ENCODE measurements at places on chromosomes 7 and 10.

- no peak for DNase-seq
Measured at GRCh38 chr10:48982584-48982983, 42.9 kb upstream of the LRRC18 start.

- DNase-seq = no peak
Measured at GRCh38 chr10:59465088-59465487, 102.7 kb upstream of the FAM13C start.

- DNase-seq = no peak
Measured at GRCh38 chr10:30500963-30501504, 67.0 kb downstream of the MAP3K8 start.

DNA sequence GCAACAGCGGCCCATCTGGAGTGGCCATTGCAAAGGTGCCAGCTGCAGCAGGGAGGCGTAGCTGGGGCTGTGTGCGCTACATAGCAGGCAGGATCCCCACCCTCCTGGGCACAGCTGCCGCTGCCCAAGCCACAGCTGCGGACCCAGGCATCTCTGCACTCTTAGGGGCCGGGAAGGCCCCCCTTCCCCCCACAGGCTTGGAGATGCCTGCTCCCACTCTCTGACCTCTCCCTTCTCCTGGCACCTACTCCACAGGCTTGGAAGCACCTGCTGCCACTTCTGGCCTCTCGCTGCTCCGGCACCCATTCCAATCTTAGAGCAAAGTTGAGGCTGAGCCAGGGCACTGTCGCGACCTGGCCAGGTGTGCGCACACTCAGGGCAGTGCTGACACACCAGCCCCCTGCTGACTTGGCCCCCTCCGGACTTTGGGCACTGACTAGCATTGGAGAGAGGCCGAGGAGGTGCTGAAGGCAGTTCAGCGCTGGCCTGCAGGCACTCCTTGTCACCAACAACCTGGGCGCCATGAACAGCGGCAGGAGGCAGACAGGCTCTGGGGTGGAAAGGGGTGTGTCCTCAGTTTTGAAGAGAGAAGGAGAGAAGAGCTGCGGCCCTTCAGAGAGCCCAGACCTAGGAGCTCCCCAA, 18.4 kb downstream of the RBM48 start:
- no peak for DNase-seq

Measured in effector memory CD4-positive, alpha-beta T cell (primary cell).